ENCODE measurements at places on chromosomes 16 and 17. TPM values are rescaled to one million over a fixed set of nuclear protein-coding genes. Genes with fewer than 3 reads are reported as not detected.

The KRTAP4-6 gene
- total RNA-seq = not detected

The LPCAT2 gene
- 0.47 TPM for total RNA-seq

The LITAFD gene
- not detected for total RNA-seq

The ANKRD40CL gene
- not detected for total RNA-seq

The BTBD17 gene
- not detected for total RNA-seq

The CIBAR2 gene
- total RNA-seq = not detected

The SPATA32 gene
- total RNA-seq = not detected

The UMOD gene
- not detected for total RNA-seq

The ZFP3 gene
- 0.41 TPM for total RNA-seq

The RPL23 gene
- 817 TPM for total RNA-seq

The CCL8 gene
- not detected for total RNA-seq

The HOXB8 gene
- total RNA-seq = not detected

The MPP2 gene
- 0.13 TPM for total RNA-seq

The MYH11 gene
- total RNA-seq = 0.16 TPM

The TMEM100 gene
- 2.6 TPM for total RNA-seq
